ENCODE measurements at places on chromosomes 16 and 17.
A peak's percentile ranks its signal among the peaks of the same experiment; 100 is the strongest.

GRCh38 chr17:949623-950303 is 29.8 kb downstream of the NXN start:
- DNase-seq = no peak

- no peak for DNase-seq
Observed at GRCh38 chr17:75816693-75817092, 27.5 kb downstream of the UNC13D start.

DNA sequence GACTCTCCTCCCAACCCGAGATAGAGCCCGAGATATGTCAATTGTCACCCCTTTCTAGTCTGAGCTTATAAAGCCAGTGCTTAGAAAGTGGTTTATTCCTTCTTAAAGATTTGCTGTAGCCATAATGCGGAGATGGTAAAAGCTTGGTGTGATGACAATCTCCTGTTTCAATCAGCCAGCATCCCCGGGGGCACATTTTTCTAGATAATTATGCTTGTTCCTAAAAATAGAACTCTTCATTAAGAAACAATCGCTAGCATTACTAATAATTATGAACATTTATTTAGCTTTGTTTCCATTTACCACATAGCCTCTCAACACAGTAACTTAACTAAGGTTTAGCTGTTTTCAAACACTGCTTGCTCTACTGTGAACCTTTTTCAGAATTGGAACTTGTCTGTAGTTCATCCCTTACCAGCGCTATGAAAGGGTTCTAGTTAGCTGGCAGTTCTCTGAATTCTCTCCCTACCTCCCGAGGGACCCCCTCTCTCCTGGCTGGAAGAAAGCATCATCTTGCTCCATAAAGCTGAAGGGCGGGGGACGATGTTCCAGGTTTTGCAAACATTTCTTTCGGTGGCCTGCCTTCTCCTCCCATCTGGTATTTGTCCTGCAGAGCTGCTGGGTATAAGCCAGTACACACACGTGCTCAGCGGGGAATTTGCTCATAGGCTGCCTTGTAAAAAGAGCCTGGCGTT is 922 bp upstream of the MRPL58 start:
- no peak for DNase-seq

DNA sequence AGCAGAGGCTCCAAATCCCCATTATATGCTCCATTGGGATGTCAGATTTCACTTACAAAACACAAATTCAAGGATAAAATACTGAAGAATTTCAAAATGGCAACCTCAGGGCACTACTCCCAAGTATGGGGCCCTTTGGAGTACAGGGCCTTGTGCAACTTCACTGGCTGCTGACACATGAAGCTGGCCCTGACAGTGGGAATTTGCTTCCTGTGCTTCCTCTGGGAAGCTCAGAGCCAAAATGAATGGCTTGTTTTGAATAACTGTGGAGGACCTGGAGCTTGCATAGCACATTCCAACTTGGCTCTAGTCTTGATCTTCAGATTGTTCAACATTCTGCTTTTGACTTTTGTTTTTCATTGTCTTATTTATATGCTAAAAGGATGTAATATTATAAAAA is 52.3 kb upstream of the HNF1B start:
- DNase-seq = no peak

DNA sequence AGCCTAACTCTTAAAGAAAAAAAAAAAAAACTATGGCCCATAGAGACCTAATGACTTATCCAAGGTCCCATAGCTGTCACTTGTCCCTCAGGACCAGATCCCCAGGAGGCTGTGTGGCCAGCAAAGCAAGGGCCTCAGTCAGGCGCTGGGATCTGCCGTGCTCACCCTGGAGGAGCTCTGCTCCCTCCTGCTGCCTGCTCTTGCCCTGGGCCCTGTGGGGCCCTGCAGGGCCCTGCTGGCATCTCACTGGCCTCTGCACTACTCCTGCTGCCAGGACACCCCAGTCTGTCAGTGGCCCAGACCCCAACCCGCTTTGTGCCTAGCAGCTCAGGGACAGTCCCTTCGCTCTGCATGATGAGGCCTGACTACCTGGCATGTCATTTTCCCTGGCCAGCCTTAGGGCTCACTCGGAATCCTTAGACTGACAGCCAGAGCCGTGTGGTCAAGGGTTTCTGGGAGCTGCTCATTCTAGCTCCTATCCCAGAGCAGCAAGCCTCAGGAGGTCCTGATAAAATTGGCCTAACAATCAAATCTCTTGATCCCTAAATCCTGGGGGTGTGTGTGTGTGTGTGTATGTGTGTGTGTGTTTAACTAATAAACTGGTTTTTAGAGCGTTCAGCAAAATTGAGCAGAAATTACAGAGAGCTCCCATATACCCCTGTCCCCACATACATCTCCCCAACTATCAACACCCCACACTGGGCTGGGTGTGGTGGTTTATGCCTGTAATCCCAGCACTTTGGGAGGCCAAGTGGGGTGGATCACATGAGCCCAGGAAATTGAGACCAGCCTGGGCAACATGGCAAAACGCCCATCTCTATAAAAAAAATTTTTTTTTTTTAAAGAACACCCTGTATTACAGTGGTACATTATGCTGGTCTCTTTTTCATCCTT is 21.7 kb downstream of the KATNIP start:
- no peak for DNase-seq

DNA sequence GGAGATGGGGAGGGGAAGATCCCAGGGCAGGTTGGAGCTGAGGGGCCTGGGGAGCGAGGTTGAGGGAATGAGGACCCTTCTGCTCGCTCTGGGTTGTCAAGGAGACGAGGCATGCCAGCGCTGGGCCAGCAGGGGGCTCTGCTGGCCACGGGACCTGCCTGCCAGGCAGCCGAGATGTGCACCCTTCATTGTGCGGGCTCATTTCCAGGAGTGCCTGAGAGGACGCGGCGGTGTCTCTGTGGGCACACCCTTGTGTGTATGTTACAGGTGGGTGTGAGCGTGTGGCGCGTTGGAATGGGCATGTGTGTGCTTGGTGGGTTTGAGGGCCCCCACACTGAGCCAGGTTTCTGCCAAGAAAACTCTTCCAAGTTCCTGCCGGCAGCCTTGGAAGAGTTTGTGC is 15.9 kb downstream of the ARHGAP23 start:
- DNase-seq = peak; percentile 32

GRCh38 chr16:3122926-3123570 is 10.7 kb downstream of the ZNF205 start:
- DNase-seq = no peak

- no peak for DNase-seq
Observed at GRCh38 chr16:81703177-81704155, 75.6 kb upstream of the PLCG2 start.

DNA sequence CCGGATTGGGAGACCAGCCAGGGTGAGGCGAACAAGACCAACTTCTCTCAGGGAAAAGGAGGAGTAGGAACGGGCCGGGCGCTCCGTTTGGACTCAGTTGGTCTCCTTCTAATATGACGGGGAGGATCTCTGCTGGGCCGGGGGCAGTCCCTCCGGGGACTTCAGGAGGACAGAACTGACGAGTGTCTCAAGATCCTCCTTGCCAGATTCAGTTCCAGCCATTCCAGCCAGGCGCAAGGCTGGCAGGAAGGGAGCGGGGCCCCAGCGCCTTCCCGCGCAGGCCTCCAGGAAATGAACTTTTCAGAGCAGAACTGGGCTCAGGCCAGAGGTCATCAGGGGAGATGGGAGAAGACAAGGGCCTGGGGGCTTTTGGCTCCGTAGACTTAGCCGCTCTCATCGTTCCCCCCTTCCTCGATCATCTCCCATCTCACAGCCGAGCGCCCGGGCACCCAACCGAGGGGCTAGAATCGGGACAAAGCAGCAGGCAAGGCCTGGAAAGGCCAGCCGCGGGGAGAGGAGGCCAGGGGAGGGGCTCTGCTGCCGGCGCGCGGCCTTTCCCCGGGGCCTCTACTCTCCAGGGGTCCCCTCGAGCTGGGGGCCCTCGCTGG is 1.6 kb downstream of the ZNF423 start:
- no peak for DNase-seq

GRCh38 chr17:58268326-58268725 is 12.4 kb downstream of the MPO start:
- no peak for DNase-seq
